NCI-H524 treated with DMSO at 0.1 percent for 48 hours (cell line): ENCODE measurements at places on chromosomes 5 and 9.

DNA sequence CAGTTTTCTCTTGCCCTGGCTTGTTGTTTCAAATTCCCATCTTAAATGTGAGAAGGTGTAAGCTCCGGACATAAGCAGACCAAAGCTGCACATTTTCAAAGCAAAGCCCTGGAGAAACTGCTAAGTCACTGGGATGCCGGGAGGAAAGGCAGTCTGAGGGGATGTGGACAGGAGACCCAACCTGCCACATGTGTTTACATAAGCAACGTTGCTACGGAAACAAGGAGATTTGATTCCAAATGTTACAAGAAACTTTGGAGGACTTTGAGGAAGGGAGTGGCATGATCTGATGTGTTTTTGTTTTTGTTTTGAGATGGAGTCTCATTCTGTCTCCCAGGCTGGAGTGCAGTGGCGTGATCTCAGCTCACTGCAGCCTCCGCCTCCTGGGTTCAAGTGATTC is 25.7 kb upstream of the INSYN2B start:
- DNase-seq = no peak

DNA sequence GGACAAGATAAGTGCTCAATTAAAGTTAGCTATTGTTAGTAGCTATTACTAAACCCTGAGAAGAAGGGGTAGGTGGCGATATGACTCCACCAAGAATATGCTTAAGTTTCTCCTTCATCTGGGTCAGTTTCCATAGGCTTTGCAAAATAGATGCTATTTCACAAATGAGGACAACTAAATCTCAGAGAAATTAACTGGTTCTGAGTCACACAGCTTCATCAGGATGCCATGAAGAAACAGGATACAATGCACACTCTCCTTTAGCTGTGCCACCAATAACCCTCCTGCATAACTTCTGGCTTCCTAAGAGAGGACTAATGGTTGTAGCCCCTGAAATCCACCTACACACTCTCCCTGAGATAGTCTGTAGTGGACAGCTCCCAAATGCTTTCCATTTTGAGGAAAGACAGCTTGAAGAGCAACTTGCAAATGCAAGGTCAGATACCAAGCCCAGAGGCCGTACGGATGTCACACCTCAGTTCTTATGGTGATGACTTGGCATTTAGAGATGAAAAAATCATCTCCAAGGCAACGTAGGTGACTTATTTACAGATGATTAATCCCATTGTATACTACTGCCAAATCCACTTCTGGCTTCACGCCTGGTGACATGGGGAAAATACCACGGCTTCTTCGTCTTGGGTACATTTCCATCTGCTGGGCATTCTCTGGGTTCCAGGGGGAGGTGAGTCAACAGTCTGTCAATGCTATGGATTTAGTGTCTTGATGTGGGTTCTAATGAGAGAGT is 251.4 kb upstream of the IL12B start:
- no peak for DNase-seq

- no peak for DNase-seq
Observed at GRCh38 chr5:56048124-56048523, 53.4 kb upstream of the IL6ST start.

- no peak for DNase-seq
Observed at GRCh38 chr5:10306114-10306513, 1.6 kb downstream of the CMBL start.

DNA sequence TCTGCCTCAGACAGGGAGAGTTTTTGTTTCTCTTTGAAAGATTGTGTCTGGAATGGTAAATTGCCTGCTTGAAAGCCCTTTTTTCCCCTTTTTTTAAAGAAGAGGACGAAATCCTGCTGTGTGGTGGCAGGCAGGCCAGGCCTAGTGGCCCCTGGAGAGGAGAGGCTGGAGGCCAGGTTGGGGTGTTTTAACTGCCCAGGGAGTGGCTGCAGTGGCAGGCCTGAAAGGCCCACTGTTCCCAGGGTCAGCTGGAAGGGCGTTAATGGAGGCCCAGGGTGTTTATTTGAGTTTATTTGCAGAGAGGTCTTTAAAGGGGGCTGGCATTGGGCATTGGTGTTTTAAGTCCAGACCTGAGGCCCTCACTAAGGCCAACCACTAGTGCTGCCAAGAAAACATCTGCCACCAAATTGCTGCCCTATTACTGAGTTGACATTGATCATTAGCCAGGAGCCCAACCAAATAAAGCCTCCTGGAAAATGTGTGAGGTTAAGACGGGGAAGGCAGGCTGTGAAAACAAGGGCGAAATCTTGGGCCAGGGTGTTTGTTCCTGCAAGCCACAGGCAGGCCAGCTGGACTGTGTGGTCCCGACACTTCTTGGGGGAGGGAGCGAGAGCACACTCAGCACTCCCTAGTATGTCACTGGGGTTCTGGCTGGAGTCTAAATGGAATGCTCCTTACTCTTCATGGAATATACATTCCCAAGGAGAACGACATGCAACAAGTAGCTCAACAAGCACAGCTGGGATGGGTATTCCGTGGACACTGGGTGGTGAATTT is 5.0 kb downstream of the JADE2 start:
- no peak for DNase-seq

- DNase-seq = no peak
Observed at GRCh38 chr9:68876681-68877080, 137.2 kb downstream of the PRKACG start.

GRCh38 chr5:14445576-14446290 is 135.9 kb upstream of the OTULINL start:
- DNase-seq = no peak

DNA sequence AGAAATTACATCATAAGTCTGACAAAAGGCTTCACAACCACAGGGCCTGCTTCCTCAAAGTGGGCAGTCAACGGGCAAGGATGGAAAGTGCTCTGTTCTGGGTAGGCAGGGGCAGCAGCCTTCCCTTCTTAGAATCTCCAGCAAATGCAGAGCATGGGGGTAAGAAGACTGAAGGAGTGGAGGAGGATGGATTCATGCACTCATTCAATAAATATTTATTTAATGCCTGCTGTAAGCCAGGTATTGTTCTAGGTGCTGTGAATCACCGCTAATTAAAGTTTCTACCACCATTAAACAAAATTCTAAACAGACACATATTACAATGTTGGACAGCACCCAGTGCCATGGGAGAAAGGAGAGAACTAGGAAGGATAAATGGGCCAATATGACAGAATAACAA is 195.6 kb downstream of the ELAVL2 start:
- DNase-seq = no peak

DNA sequence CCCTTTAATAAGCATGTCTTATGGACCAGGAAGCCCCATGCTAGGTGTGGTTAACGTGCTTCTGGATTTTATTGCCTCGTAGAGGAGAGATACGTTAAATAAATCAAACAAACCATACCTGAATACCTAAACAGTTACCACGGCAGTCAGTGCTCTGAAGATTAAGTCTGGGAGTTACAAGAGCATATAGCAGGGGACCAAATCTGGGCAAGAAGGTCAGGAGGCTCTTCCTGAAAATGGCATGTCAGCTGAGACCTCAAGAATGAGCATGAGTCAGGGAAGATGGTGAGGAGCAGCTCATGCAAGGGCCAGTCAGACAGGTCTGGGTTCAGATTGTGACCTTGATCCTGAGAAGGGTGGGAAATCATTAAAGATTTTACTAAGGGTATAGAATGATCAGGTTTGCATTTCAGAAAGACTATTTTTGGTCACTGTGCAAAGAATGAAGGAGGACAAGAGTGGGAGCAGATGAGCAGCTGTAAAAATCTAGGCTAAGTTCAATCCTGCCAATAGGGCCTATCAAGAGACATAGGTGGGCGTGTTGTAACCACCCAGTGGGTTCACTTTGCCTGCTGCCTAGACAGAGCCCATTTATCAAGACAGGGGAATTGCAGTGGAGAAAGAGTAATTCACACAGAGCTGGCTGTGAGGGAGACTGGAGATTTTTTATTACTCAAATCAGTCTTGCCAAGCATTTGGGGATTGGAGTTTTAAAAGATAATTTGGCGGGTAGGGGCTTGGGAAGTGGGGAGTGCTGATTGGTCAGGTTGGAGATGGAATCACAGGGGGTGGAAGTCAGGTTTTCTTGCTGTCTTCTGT is 4.8 kb upstream of the ZNF366 start:
- no peak for DNase-seq

- peak; percentile 98 for DNase-seq
Observed at GRCh38 chr9:127300886-127301447, 36.4 kb downstream of the GARNL3 start.

- no peak for DNase-seq
Observed at GRCh38 chr9:137182836-137183235, 5.5 kb downstream of the ANAPC2 start.

GRCh38 chr5:134503937-134504437 is 21.5 kb upstream of the JADE2 start:
- DNase-seq = no peak

DNA sequence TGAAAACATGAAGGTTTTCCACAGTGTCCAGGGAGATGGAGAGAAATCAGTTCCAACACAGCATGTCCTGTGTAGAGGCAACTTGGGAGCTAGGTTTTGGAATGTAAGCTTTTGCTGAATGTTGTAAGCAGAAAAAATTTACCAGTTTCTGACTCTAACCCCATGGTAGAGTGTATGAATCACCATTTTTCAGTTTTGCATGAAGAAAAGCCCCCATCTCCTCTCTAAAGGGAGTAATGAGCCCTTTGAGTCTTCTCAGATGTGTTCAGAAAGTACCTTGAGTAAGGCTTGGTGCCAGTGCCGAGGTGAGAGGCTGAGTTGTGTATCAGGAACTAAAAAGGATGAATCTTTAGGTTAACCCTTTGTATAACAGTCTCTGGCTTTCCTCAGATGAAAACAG is 96.2 kb downstream of the ADRB2 start:
- DNase-seq = no peak

- no peak for DNase-seq
Observed at GRCh38 chr5:57082441-57083067, 91.3 kb upstream of the GPBP1 start.

GRCh38 chr9:12544700-12545099 is 148.5 kb upstream of the TYRP1 start:
- no peak for DNase-seq

GRCh38 chr5:90307322-90307721 is 102.2 kb downstream of the CETN3 start:
- DNase-seq = no peak
